Parietal lobe (tissue), 2 donors: ENCODE measurements at places on chromosomes 11 and 22. TPM values are rescaled to one million over a fixed set of nuclear protein-coding genes. Genes with fewer than 3 reads are reported as not detected.

Gene GNG3
- 28.8 TPM for total RNA-seq

Gene ENTHD1
- total RNA-seq, result not detected

Gene OR2D2
- 2.2 TPM for total RNA-seq

Gene OR6T1
- total RNA-seq, result not detected

Gene ZBED4
- total RNA-seq, result 41.6 TPM

Gene ATL3
- 17.2 TPM for total RNA-seq

Gene INS
- total RNA-seq, result not detected

Gene CHRNA10
- 2.8 TPM for total RNA-seq

Gene WT1
- not detected for total RNA-seq

Gene CCDC179
- total RNA-seq, result not detected

Gene CATSPERZ
- total RNA-seq, result 3.8 TPM

Gene IL17REL
- total RNA-seq, result 0.31 TPM
